Activated CD4-positive, alpha-beta memory T cell treated with anti-CD3 and anti-CD28 coated beads for 36 hours (primary cell): ENCODE measurements at places on chromosomes 1 and 21.

- DNase-seq: no peak
Observed at GRCh38 chr1:36885540-36886357, 148.6 kb downstream of the GRIK3 start.

- no peak for DNase-seq
Observed at GRCh38 chr1:119715542-119715941, 3.8 kb downstream of the PHGDH start.

DNA sequence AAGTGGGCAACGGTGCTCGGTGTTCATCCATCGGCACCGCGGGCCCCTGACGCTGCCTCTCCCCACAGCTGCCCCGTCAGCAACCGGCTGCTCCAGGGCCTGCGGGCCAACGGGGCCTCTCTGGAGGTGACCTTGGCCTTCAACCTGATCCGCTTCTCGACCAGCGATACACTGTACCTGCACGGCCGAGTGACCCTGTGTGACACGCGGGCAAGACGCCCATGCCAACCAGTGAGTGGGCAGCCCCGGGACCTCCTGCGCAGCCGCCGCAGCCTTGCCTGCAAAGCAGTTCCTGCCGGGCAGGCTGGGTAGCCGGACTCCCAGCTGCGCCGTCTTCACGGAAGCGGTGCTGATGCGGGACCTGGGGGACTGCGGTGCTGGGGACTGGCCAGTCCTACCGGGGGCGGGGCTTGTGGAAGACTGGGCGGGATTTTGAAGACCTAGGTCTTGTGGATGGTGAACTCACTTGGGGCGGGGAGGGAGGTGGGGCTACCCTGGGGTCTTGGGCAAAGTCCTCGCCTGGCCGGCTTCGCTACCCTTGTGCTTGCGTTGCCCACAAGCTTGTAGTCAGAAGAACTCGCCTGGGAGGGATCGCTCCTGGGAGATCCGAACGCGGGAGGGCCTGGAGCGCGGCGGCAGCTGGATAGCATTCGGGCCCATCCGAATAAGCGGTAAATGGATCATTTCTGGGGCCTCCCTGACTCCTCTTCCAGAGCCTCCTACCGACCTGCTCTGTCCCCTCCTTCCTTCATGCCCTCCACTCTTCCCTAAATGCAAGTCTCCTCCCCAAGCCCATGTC, 8.8 kb upstream of the CEP85 start:
- DNase-seq: peak; percentile 70

- no peak for DNase-seq
Observed at GRCh38 chr1:111943066-111943465, 46.4 kb downstream of the KCND3 start.

GRCh38 chr21:45800339-45801080, 157.0 kb downstream of the PCBP3 start:
- no peak for DNase-seq
